ENCODE measurements at places on chromosomes 5 and 9.

DNA sequence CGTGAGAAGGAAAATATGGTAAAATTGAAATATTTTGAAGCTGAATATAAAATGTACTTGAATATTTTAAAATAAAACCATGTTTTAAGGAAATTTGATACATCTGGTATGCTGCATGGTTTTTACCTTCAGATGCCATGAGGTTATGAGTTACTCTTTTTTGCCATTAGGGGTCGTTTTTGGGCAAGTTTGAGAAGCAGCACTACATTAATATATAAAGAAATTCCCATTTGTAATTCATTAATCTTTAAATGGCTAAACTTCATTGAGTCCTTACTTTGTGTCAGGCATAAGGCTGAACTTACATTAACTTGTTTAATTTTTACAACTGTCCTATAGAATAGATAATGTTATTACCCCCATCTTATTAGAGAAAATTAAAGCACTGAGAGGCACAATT, 152.3 kb downstream of the KDM4C start:
- DNase-seq: no peak

DNA sequence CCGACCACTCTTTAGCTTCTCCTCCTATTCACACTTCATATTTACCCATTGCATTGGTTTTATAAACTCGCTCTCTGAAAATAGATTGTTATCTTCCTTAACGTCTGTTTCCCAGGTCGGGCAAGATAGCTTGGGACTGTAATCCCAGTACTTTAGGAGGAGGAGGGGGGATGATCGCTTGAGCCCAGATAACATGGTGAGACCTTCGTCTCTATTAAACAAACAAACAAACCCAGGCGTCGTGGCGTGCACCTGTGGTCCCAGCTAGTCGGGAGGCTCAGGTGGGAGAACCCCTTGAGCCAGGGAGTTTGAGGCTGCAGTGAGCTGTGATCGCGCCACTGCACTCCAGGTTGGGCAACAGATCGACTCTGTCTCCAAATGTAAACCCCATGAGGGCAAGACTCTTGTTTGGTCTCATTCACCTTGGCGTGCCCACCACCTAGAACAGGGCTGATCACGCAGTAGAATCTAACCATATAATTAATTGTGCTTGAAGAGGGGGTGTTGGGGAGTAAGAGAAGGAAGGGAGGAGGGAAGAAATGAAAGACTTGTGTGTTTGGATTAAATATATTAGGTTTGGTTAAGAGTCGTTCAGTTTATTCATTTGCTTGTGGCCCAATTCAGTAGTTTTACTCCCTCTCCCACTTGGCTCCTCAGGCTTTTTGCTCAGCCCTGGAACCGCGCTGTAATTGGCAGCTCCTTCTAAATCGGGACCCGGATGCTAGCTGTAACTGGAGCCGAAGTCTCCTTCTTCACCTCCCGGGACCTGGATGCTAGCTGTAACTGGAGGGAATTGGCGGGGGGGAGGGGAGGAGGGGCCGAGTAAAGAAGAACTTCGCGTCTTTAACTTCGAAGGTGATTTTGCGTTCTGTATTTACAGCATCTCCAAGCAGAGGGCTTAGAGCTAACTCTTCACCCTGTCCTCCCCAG, 24.9 kb downstream of the CDKN2A start:
- DNase-seq: no peak

GRCh38 chr5:115586525-115587146, 15.6 kb downstream of the TICAM2 start:
- DNase-seq: no peak

GRCh38 chr9:114613087-114613486, 2.0 kb downstream of the TMEM268 start:
- DNase-seq: no peak

DNA sequence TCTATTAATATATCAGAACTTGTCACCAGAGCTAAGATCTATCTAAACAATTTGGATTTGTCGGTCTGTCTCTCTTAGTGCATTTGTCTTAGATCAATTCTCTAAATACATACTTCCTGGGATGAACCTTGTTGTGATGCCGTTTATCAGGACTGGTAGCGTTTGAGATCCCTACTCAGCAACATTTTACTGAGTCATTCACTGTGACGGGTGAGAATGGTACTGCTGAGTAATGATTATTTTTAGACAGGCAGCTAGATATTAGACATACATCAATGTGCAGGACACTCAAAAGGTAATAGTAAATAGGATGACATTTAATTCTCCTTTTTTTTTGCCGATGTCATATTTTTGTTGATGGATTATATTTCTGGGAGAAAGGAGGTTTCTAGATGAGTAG, 209.0 kb downstream of the CSNK1G3 start:
- no peak for DNase-seq

GRCh38 chr5:76615759-76616158, 7.4 kb downstream of the F2RL2 start:
- no peak for DNase-seq

GRCh38 chr9:38435521-38435920, 11.3 kb upstream of the IGFBPL1 start:
- no peak for DNase-seq

DNA sequence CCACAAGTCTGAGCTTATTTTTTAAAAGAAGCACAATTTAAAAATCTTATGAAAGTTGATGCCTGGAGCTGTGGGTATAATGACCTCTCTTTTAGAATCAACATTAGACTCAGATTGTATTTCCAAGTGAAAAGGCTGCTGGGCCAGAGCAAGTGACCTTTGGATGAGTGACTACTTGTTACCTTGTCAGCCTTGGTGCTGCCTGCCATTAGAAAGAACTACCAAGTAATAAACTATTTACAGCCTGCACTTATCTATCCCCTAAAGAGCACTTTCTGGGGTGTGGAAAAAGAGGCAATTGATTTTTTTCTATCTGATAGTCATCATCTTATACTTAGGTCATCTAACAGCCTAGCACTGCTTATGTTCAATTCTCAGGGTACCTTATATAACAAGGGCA, 134.9 kb upstream of the FBXL17 start:
- DNase-seq: no peak

DNA sequence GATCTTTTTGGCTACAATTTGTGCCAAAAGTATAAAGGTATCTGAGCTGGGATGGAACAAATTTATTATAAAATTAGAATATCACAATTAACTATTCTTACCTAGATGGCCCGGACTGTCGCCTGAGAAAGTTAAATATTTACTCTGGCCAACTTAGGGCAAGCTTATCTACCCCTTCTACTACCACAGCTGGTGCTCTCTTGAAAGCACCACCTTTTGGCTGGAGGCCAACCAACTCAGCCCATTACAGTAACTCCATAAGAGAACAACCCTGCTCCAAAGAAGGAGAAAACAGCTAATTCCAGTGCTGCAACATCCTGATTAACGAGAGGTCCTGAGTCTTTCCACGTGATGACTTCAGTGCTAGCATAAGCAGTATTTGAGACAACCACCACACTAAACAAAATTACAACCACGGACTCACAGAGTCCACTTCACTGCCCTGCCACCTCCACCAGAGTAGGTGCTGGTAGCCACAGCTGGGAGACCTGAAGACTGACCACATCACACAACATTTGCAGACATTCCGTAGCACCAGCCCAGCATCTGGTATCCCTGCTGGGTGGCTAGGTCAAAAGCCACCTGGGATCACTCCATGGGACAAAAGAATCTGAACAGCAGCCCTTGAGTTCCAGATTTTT, 43.2 kb downstream of the RGMB start:
- DNase-seq: no peak

DNA sequence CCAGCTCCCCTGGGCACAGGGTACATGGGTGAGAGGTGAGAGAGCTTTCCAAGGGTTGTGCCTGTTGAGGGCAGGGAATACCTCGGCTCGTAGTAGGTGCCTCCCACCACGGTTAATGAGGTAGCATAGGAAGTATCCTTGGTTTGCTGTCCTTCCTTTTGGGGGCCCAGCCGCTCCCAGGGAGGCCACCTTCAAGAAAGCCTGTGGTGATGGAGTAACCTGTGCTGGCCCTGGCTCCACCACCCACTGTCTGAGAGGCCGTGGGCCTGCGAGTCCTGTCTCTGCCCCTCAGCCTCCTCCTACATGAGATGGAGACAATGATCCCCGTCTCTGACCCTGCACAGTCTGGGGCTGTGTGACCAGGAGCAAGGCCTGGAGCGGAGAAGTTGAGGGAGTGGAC, 40.8 kb downstream of the COL27A1 start:
- no peak for DNase-seq

- no peak for DNase-seq
Measured at GRCh38 chr9:136544964-136545691, 720 bp downstream of the NOTCH1 start.

- no peak for DNase-seq
Measured at GRCh38 chr5:22779499-22779898, 73.6 kb downstream of the CDH12 start.

- DNase-seq: no peak
Measured at GRCh38 chr9:114321759-114322158, 1.1 kb upstream of the ORM1 start.

- DNase-seq: no peak
Measured at GRCh38 chr9:115444959-115445358, 327.0 kb upstream of the TNC start.

GRCh38 chr9:16364347-16364746, 506.1 kb downstream of the BNC2 start:
- no peak for DNase-seq

DNA sequence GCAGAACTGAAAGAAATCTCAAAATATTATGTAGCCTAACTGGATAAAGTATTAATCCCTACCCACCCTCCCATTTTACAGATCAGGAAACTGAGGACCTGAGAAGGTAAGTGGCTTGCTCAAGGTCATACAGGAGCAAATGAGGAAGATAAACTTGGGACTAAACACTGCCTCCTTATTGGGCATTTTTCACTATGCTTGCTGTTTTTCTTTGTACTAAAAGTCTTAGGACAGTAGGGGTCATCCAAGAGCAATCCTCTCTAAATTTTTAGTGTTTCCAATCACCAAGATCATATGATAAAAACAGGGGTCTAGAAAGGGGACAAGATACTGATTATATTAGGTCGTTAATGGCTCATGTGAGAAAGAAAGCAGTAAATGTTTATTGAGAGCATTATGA, 80.8 kb downstream of the RORB start:
- DNase-seq: no peak

All from NCI-H1930 (cell line).